ENCODE measurements at places on chromosomes 6 and 20.

GRCh38 chr20:36441027-36441414 is 100.3 kb upstream of the MYL9 start:
- DNase-seq, result no peak

- no peak for DNase-seq
Measured at GRCh38 chr6:146544616-146545182, 1.1 kb downstream of the RAB32 start.

DNA sequence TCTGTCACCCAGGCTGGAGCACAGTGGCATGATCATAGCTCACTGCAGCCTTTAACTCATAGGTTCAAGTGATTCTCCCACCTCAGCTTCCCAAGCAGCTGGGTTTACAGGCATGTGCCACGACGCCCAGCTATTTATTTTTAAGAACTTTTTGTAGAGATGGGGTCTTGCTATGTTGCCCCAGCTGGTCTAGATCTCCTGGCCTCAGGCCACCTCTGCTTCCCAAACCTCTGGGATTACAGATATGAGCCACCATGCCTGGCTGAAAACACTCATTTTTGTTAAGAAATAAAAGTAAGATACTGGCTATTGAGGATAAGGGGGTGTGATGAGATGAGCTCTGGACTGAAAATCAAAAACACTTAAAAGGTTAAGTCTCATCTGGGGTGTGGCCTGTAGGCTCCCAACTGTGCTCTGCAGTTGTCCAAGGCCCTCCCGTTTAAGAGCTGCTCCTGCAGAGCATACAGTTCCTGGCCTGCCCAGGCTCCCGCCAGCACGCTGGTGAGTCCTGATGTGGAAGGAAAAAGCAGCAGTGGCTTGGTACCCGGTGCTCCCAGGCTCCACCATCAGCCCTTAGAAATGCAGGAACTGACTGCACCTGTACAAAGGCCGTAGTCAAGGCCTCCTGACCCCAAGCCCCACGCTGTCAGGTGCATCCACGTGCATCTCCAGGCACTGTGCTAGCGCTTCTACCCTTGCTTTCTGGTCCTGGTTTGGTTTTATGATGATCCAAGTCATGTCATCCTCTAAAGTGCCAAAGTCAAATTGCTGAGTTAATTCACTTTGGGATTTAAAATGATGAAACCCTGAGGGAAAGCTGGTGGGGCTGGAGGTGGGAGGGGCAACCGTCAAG is 111.5 kb downstream of the TMEM242 start:
- no peak for DNase-seq

DNA sequence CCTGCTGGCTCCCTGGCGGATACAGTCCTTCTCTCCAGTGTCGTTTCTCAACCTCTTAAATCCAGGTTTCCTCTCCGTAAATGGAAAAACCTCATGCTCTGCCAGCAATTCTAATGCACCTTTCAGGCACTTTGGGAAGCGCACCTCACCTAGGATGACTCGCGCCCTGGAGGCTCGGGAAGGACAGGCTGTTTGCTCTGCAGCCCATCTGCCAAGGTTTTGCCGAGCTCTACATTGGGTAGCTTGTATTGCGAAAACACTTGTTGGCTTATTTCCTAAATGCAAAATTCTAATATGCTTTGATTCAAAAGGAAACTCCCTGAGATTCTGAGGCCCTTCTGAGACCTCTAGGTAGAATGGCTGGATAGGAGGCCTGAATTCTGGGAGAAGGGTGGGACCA is 102.6 kb upstream of the MLN start:
- no peak for DNase-seq

- DNase-seq, result no peak
Measured at GRCh38 chr6:18596531-18596835, 209.3 kb downstream of the RNF144B start.

- no peak for DNase-seq
Measured at GRCh38 chr6:127855542-127856159, 45.2 kb downstream of the THEMIS start.

DNA sequence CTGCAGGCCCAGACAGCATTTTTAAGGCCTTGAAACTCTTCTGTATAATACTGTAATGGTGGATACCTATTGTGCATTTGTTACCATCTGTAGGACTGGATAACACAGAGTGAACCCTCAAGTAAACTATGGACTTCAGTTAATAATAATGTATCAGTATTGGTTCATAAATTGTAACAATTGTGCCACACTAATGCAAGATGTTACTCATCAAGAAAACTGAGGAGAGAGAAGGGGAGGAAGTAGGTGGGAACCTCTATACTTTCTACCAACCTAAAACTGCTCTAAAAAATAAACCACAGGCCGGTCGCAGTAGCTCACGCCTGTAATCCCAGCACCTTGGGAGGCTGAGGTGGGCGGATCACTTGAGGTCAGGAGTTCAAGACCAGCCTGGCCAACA is 10.8 kb downstream of the MAPK13 start:
- DNase-seq, result no peak

GRCh38 chr6:6319952-6320811 is at the start of gene F13A1:
TSS of gene F13A1 (minus strand) at chr6:6320662. CDS start at chr6:6318664, 1,998 bp downstream.
- no peak for DNase-seq

GRCh38 chr6:128029826-128030225 is 129.0 kb upstream of the THEMIS start:
- DNase-seq, result no peak
